ENCODE measurements at places on chromosomes 13 and 19.

GRCh38 chr13:37995092-37995491 lies 125.5 kb upstream of the TRPC4 start:
- DNase-seq, result no peak

DNA sequence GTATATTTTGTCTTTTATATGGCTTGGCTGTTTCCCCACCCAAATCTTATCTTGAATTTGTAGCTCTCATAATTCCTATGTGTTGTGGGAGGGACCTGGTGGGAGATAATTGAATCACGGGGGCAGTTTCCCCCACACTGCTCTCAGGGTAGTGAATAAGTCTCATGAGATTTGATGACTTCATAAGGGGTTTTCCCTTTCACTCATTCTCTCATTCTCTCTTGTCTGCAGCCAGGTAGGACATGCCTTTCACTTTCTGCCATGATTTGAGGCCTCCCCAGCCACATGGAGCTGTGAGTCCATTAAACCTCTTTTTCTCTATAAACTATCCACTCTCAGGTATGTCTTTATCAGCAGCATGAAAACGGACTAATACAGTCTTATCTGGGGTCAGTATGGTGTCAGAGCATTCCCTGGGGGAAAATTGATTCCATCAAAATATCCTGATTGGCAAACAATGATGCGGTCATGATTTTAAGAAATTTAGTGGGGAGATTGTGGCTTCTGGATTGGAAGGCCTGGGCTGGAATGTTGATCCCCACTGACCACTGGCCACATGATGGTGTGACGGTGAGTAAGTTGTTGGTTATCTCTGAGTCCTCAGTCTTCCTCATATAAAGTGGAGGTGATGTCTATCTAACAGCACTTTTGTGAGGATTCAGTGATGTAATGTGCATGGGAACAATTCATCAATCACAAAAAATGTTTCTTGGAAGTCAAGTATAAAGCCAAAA lies 27.5 kb upstream of the ANKRD10 start:
- DNase-seq, result no peak

DNA sequence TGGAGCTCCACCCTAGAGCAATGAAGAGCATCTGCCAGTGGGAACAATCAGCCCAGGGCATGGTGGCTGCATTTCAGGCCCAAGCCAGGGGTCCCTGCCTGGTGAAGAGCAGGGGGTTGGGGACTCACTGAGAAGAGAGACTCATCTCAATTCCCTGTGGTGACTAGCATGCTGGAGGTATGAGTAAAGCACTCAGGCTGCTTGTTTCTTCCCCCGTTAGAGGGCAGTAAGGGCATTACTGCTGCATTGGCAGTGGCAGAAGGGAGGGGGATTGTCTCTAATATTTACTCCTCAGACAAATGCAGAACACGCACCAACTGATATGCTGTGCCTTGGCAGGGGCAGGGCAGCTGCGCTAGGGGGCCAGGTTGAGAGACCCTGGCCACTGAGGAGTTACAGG lies 329.1 kb downstream of the SLITRK5 start:
- no peak for DNase-seq

- DNase-seq, result no peak
Observed at GRCh38 chr13:110246530-110246929, 60.4 kb downstream of the COL4A1 start.

DNA sequence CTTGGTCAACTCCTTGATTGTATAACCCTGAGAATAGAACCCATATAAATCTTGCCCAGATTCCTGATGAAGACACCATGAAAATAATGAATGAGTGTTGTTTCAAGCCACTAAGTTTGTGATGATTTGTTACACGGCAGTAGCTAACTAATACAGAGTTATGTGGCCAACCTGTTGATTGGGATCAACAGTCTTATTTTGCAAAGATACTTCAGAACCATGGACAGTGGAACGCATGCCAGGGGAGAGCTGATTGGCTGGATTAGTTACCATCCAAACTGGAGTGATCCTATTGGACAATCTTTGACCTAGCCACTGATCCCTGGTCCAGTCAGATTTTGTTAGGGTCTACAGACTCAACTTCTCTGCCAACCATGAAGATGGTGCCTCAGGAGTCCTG lies 26.6 kb downstream of the CD70 start:
- DNase-seq, result no peak

GRCh38 chr19:53818756-53819155 lies 5.4 kb downstream of the NLRP12 start:
- peak; percentile 79 for DNase-seq

- no peak for DNase-seq
Observed at GRCh38 chr13:79190932-79191331, 215.1 kb downstream of the RBM26 start.

GRCh38 chr13:32660227-32660626 lies 74.0 kb downstream of the PDS5B start:
- DNase-seq, result no peak

DNA sequence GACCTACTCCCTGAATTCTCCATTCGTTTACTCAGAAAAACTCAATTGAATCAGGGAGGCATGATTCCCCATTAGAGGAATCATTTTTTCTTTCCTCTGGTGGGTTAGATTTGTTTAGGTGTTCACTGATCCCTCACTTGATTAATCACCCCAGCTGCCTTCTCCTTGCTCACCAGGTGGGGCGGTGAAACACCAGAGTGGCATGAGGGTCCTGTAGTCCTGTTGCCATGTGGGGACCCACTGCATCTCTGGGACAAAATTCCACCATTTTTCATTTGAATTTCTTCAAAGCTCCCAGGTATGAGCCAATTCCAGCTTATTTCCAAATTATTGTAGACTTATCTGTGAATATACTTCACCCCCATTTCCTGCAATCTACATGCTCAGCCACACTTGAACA lies 462.7 kb upstream of the ZNF507 start:
- no peak for DNase-seq

DNA sequence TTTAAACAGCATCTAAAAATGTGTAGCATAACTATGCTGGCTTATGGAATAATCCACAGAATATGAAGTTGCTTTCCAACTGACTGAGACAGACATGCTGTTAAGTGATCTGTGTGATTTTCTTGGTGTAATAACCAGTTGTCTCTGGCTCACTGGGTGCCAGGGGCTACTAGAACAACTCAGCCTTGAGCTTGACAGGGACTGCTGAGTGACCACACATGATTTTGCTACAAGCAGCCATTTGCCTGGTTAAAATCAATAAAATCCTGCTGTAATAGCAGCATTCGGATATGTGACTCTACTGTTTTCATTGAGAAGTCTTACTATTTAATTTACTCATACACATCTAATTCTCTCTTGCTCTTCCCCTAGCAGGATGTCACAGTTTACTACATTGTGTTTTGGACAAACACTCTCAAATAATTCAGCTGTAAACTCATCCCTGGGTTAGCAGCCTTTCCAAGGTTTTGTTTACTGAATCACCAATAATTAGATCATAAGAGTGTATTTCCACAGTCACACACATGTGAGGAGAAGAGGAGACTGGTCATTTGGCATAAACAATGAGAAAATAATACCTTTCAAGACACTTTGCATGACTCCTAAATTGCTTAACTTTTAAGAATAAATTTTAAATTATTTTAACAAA lies 426.2 kb downstream of the PCDH9 start:
- DNase-seq, result peak; percentile 18

DNA sequence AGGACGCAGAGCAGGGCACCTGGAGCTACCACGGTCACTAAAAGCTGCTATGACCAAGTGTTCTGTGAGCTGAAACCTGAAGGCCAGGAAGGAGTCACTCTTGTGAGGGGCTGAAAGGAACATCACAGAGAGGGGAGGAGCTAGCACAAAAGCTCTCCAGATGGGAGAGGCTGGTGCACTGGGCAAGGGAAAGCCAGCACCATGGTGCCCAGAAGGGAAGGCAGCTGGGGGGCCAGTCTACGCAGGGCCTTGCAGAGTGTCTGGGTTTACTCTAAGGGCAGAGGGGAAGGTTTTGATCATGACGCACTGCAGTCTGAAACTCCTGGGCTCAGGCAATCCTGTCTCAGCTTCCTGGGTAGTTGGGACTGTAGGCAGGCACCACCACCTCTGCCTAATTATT lies 4.1 kb upstream of the ZNF580 start:
- no peak for DNase-seq

GRCh38 chr19:35404879-35405622 lies 34.2 kb downstream of the GPR42 start:
- no peak for DNase-seq

DNA sequence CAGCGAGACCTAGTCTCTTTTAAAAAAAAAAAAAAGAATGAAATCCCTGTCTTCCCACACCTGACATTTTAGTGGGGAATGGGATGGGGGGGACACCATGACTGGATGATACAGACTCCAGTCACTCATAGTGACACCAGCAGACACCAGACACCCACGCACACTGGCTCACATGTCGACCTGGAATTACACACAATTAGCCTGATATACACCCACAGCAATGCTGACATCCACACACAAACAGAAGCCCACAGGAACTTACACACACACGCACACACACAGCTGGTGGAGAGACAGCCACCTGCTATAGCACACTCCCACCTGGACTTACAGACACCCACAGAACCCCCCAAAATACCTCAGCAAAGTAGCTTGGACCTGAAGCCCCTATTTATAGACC lies 8.3 kb upstream of the NANOS3 start:
- no peak for DNase-seq

DNA sequence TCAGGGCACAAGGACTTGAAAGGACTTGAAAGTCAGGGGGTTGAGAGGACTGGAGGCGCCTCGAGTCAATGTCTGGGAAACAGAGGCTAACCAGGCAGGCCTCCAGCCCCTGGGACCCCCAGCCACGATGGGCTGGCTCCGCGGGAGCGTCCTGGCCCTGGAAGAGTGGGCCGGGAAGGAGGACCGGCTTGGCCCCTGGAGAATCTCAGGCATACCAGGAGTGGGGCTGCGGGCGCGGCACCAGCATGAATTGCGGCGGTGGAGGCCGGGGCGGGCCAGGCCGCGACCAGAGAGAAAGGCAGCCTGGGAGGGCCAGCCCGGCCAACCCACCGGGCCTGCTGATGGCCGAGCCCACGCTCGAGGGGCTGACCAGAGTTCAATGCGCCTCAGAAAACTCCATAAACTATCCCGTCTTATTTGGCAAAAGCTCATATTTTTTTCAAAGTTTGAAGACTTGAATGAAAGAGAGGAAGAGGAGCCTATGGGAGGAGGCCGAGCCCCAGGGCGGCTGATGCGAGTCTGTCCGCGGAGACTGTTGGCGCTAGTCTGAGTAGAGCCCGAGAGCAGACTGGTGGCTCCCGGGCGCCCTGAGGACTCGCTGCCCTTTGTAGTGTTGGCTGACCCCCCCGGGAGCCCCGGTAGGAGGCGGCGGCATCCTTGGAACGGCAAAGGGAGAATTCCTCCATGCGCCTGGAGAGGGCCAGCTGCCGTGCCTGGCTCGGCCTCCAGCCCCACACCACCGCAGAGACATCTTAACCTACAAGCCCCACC lies 68.0 kb downstream of the MLLT1 start:
- DNase-seq, result no peak

GRCh38 chr13:31518645-31519044 lies 220.7 kb upstream of the RXFP2 start:
- no peak for DNase-seq

DNA sequence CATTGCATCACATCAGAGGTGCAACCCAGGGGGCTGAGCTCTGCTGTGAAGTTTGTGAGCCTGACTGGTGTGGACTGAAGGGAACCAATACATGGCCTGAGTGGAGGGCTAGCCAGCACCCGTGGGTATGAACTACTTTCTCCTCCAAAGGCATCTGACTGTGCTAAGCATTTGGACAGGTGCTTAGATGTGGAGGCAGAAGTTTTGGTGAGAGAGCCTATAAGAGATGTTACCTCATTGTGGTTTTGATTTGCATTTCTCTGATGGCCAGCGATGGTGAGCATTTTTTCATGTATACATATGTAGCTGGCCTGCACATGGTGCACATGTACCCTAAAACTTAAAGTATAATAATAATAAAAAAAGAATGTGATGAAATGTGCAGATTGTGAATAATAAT lies 46.9 kb downstream of the TEX29 start:
- no peak for DNase-seq

Measured in glutamatergic neuron (in vitro differentiated cells).